ENCODE measurements at places on chromosomes 1 and 21.
A peak's percentile ranks its signal among the peaks of the same experiment; 100 is the strongest.

DNA sequence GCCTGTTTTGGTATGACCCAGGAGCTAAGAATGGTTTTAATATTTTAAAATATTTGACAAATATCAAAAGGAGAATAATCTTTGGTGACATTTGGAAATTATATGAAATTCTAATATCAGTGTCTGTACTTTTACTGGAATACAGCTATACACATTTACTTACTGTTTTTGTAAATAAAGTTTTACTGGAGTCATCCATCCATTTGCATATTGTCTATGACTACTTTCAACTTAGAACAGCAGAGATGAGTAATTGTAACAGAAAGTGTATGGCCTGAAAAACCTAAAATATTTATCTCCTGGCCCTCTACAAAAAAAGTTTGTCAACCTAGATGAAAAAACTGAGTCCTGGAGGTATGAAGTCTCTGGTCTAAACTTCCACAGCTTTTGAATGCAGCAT is 5.8 kb upstream of the MAP3K7CL start:
- no peak for DNase-seq
- no peaks in the 10 kb centered on the region for H3K4me1 ChIP-seq
- H3K27me3 ChIP-seq, result no peaks in the 10 kb centered on the region
- H3K27ac ChIP-seq, result no peak overlapping the region
- no peaks in the 10 kb centered on the region for H3K36me3 ChIP-seq

DNA sequence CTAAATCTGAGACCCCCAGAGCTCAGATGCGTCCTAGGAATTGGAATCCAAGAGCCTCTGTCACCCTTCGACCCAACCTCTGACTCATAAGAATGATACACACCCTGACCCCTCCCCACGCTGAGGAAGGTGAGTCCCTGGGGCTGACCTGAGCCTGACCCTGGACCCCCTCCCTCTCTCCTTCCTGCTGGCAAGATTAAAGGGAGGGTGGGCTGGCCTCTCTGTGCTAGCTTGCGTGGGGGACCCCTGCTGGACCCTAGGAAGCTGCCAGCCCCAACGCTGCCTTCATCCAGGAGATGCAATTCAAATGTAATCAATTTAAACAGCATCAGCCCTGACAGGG is 627 bp downstream of the PLEKHA6 start:
- H3K4me1 ChIP-seq, result peaks cover 9% of the 10 kb centered on the region
- no peaks in the 10 kb centered on the region for H3K27me3 ChIP-seq
- H3K27ac ChIP-seq, result no peak overlapping the region
- H3K4me3 ChIP-seq, result no peak overlapping the region

GRCh38 chr21:44916965-44917364 is 3.7 kb downstream of the ITGB2 start:
- peak overlapping the region; percentile 4 for H3K4me3 ChIP-seq
- H3K27ac ChIP-seq, result peak overlapping the region; percentile 73
- peaks cover 56% of the 10 kb centered on the region for H3K4me1 ChIP-seq
- no peaks in the 10 kb centered on the region for H3K27me3 ChIP-seq
- H3K36me3 ChIP-seq, result no peaks in the 10 kb centered on the region
- peak; percentile 94 for DNase-seq

GRCh38 chr21:28261298-28261697 is 731.4 kb downstream of the LTN1 start:
- no peak overlapping the region for H3K4me3 ChIP-seq
- H3K27me3 ChIP-seq, result no peaks in the 10 kb centered on the region
- H3K27ac ChIP-seq, result no peak overlapping the region

DNA sequence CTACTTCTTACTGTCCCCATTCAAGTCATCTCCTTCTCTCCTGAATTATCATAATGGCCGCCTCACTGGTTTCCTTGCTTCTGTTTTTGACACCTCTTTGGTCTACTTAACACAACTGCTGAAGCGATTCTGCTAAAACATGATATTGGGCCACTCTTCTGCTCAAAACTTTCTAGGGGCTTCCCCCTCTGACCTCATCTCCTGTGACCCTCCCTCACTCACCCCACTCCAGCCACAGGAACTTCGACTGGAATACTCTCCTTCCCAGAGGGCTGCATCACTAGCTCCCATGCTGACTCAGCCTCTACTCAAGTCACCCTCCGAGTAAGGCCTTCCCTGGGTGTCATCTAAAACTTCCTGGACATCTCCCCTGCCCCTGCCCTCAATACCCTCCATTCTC is 35.7 kb downstream of the NRIP1 start:
- peaks cover 39% of the 10 kb centered on the region for H3K36me3 ChIP-seq
- H3K27me3 ChIP-seq, result no peaks in the 10 kb centered on the region
- no peak overlapping the region for H3K4me3 ChIP-seq
- no peak overlapping the region for H3K27ac ChIP-seq

GRCh38 chr1:31073044-31073443 is 7.5 kb upstream of the PUM1 start:
- no peaks in the 10 kb centered on the region for H3K36me3 ChIP-seq
- no peak for DNase-seq
- no peak overlapping the region for H3K4me3 ChIP-seq
- no peaks in the 10 kb centered on the region for H3K27me3 ChIP-seq

- no peaks in the 10 kb centered on the region for H3K4me1 ChIP-seq
- no peak overlapping the region for H3K4me3 ChIP-seq
- H3K27ac ChIP-seq, result no peak overlapping the region
- DNase-seq, result no peak
These were observed 19.0 kb upstream of the POGZ start for GRCh38 chr1:151478140-151478812.

DNA sequence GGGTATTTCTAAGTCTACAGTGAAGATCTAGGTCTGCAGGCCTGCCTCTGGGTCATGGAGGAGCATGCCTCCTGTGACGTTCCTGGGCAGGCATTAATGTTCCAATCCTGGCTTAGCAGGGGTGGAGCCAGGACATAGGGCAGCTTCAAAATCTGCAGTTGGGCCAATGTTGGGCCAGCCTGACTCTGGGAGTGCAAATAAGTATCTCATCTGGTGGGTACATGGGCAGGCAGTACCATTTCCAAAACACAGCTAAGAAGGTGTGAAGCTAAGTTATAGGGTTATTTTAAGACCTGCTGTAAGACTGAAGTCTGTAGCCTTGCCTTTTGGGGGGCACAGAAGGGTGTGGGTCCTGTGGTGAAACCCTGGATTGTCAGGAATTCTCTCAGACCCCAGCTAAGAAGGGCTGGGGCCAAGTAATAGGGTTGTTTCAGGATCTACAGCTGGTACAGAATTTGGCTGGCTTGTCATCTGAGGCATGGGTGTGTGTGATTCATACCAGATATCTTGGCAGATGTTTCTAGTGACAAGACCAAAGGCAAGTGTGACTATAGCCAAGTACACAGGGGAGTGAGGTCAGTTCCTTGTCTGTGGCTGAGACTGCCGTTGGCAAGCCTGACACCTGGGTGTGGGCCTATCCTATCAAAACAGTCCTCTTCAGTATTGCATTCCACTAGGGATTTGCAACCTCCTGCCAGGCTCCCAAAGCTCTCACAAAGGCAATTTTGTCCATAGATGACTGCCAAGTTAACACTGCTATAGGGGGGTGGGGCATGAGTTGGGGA is 468.7 kb upstream of the B3GALT2 start:
- no peaks in the 10 kb centered on the region for H3K27me3 ChIP-seq
- H3K36me3 ChIP-seq, result no peaks in the 10 kb centered on the region
- H3K4me3 ChIP-seq, result no peak overlapping the region

DNA sequence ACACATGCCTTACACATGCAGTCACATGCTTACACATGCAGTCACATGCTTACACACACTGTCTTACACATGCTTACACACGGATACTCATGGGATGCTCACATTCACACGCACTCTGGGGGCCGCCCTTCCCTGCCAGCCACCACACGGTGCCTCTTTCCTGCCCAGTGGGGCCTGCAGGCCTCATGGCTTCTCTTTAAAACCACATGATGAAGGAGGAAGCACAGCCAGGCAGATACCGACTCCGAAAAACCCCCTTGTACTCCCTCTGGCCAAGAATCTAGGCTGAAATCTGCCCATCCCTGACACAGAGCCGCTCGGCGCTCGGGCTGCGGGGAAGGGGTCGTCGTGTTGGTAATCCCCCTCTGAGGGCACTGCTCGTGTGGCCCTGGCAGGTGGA is 113.0 kb downstream of the PRDM16 start:
- peaks cover 32% of the 10 kb centered on the region for H3K27me3 ChIP-seq
- DNase-seq, result no peak
- H3K4me1 ChIP-seq, result no peaks in the 10 kb centered on the region
- H3K4me3 ChIP-seq, result no peak overlapping the region
- no peak overlapping the region for H3K27ac ChIP-seq
- H3K36me3 ChIP-seq, result no peaks in the 10 kb centered on the region

DNA sequence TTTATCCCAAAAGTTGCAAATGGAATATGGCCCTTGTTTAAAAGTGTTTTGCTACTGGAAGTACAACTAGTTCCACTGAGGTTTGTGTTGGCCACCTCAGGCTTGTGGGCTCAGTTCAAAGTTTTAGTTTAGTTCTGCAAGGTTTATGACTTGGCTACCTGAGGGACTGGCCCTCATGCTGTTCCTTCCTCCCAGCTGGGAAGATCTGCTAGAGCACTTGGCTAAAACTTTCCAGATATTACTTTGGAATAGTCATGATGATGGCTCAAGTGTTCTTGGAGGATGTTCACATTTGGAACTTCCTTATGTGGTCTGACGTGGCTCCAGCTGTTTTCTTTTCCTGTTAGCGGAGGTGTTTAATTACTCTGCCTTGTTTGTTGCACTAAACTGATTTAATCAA is 110.2 kb upstream of the IVNS1ABP start:
- H3K27ac ChIP-seq, result no peak overlapping the region
- H3K4me1 ChIP-seq, result no peaks in the 10 kb centered on the region
- H3K36me3 ChIP-seq, result no peaks in the 10 kb centered on the region
- no peaks in the 10 kb centered on the region for H3K27me3 ChIP-seq

- no peak overlapping the region for H3K27ac ChIP-seq
- no peak for DNase-seq
- no peaks in the 10 kb centered on the region for H3K27me3 ChIP-seq
- H3K4me3 ChIP-seq, result no peak overlapping the region
These were observed 21.2 kb downstream of the B3GALNT2 start for GRCh38 chr1:235483090-235483489.

- no peaks in the 10 kb centered on the region for H3K36me3 ChIP-seq
- H3K4me3 ChIP-seq, result no peak overlapping the region
- no peak for DNase-seq
- H3K27me3 ChIP-seq, result no peaks in the 10 kb centered on the region
These were observed 981 bp upstream of the KIAA1614 start for GRCh38 chr1:180911640-180912191.

GRCh38 chr1:39076127-39076798 is 50.1 kb downstream of the NDUFS5 start:
- no peak overlapping the region for H3K27ac ChIP-seq
- no peak overlapping the region for H3K4me3 ChIP-seq
- DNase-seq, result peak; percentile 41
- H3K4me1 ChIP-seq, result peaks cover 5% of the 10 kb centered on the region

- peaks cover 14% of the 10 kb centered on the region for H3K4me1 ChIP-seq
- DNase-seq, result no peak
- peaks cover 39% of the 10 kb centered on the region for H3K36me3 ChIP-seq
- H3K27me3 ChIP-seq, result no peaks in the 10 kb centered on the region
These were observed 31.1 kb downstream of the CD160 start for GRCh38 chr1:145750426-145750825.

DNA sequence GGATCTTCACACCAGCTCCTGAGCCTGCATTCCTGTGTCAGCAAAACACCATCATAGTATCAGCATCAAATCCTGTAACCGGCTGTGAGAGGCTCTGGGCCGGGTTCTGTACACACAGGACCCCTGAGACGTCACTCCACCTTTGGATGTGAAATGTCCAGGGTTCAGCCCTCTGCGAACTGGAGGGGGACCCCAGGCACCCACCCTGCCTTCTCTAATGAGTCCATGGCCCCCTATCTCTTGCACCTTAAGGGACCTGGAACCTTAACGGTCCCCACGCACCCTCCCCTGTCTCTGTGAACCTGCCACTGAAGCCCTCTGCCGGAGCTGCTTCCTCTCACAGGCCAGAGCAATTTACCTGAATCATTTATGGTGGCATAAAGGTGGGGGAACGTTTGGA is 257.8 kb downstream of the NPHP4 start:
- H3K4me1 ChIP-seq, result no peaks in the 10 kb centered on the region
- no peaks in the 10 kb centered on the region for H3K36me3 ChIP-seq
- no peak for DNase-seq
- no peak overlapping the region for H3K27ac ChIP-seq
- no peak overlapping the region for H3K4me3 ChIP-seq

DNA sequence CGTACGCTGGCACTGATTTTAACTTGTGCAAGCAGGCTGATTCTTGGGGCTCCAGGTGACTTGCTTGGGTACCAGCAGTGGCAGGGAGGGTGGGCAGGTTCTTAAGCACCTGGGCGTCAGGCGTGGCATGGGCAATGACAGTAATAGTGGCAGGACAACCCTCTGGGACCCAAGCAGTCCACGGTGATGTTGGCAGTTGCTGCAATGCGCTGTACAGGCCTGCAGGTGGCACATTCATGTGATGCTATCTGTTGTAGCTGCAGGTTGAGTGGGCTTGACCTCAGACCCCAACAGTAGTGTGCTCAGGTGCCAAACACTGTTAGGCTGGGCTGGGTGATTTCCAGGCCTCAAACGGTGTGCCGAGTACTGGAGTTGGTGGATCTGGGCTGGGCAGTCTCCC is 10.2 kb upstream of the OR10J4 start:
- no peak overlapping the region for H3K27ac ChIP-seq
- H3K27me3 ChIP-seq, result peaks cover 4% of the 10 kb centered on the region
- DNase-seq, result no peak

GRCh38 chr1:106435269-106435668 is 621.2 kb upstream of the PRMT6 start:
- peak; percentile 12 for DNase-seq
- H3K36me3 ChIP-seq, result no peaks in the 10 kb centered on the region
- H3K27me3 ChIP-seq, result no peaks in the 10 kb centered on the region
- no peak overlapping the region for H3K4me3 ChIP-seq
- peaks cover 6% of the 10 kb centered on the region for H3K4me1 ChIP-seq

GRCh38 chr1:65069011-65069565 is 78.9 kb upstream of the AK4 start:
- no peaks in the 10 kb centered on the region for H3K36me3 ChIP-seq
- DNase-seq, result no peak
- peaks cover 8% of the 10 kb centered on the region for H3K4me1 ChIP-seq
- H3K4me3 ChIP-seq, result peak overlapping the region; percentile 79
- no peaks in the 10 kb centered on the region for H3K27me3 ChIP-seq

GRCh38 chr1:155044812-155045657 is 6.1 kb upstream of the ADAM15 start:
- peak; percentile 87 for DNase-seq
- H3K36me3 ChIP-seq, result no peaks in the 10 kb centered on the region
- H3K27me3 ChIP-seq, result no peaks in the 10 kb centered on the region
- H3K27ac ChIP-seq, result no peak overlapping the region
- peaks cover 24% of the 10 kb centered on the region for H3K4me1 ChIP-seq

GRCh38 chr1:31033598-31033997 is 31.9 kb downstream of the PUM1 start:
- H3K27me3 ChIP-seq, result no peaks in the 10 kb centered on the region
- peaks cover 21% of the 10 kb centered on the region for H3K36me3 ChIP-seq
- H3K4me3 ChIP-seq, result no peak overlapping the region
- DNase-seq, result no peak

- no peak overlapping the region for H3K4me3 ChIP-seq
- no peaks in the 10 kb centered on the region for H3K4me1 ChIP-seq
- DNase-seq, result no peak
- H3K36me3 ChIP-seq, result no peaks in the 10 kb centered on the region
These were observed 32.7 kb downstream of the SUSD4 start for GRCh38 chr1:223331301-223331700.

GRCh38 chr1:239539051-239539450 is 152.7 kb downstream of the CHRM3 start:
- no peak overlapping the region for H3K27ac ChIP-seq
- no peaks in the 10 kb centered on the region for H3K36me3 ChIP-seq
- H3K27me3 ChIP-seq, result no peaks in the 10 kb centered on the region

- H3K4me3 ChIP-seq, result peak overlapping the region; percentile 88
- H3K27me3 ChIP-seq, result no peaks in the 10 kb centered on the region
- DNase-seq, result no peak
- peaks cover 38% of the 10 kb centered on the region for H3K4me1 ChIP-seq
These were observed 3.3 kb downstream of the AHDC1 start for GRCh38 chr1:27600498-27601175.

Data from PC-3 (cell line).